ENCODE measurements at places on chromosomes 5 and 9.

- DNase-seq, result peak; percentile 90
Observed at GRCh38 chr5:134555890-134556311, 30.4 kb downstream of the JADE2 start.

- no peak for DNase-seq
Observed at GRCh38 chr5:79851391-79851863, 139.6 kb downstream of the MTX3 start.

- DNase-seq, result no peak
Observed at GRCh38 chr9:132136151-132136780, 25.6 kb upstream of the NTNG2 start.

DNA sequence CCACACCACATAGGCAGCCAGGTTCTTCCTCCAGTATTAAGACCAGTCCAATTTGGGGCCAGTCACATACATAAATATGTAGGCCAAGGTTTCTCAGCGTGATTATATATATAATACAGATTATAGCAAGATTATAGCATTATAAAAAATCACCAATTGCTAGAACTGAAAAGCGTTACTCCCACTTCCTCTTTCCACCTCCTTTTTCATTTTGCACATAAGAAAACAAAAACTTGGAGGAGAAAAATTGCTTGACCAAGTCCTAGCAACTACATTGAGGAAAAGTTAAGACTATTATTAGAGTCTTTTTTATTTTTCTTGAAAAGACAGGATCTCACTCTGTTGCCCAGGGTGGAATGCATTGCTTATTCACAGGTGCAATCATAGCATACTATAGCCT is 262.7 kb upstream of the KCNN2 start:
- no peak for DNase-seq

- no peak for DNase-seq
Observed at GRCh38 chr5:80780761-80781285, 126.0 kb upstream of the DHFR start.

- DNase-seq, result no peak
Observed at GRCh38 chr5:112372543-112372942, 46.5 kb downstream of the EPB41L4A start.

- peak; percentile 22 for DNase-seq
Observed at GRCh38 chr5:159669559-159669958, 246.7 kb upstream of the ADRA1B start.

GRCh38 chr9:94168203-94169000 is 84.1 kb downstream of the PTPDC1 start:
- peak; percentile 56 for DNase-seq

- no peak for DNase-seq
Observed at GRCh38 chr9:12915366-12915954, 140.6 kb downstream of the LURAP1L start.

DNA sequence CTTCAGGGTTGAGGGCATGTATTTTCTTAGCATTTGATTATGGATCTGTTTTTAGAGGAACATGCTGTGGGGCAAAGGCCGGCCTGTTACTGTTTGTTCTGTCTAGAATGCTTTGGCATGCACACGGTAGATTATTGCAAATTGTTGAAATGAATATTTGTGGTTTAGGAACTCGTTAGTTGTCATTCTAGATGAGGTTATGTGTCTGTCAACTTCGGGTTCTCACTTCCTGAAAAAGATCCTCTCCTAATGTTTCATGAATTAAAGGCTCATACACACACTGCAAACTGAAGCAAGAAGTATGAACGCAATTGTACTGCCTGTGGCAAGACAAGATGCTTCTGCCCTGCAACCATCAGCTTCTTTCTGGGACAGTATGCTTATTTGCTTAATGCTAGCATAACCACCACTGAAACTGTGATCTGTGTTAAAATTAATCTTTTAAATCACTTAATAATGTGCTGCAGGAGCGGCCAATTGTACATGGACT is 99.6 kb downstream of the BASP1 start:
- DNase-seq, result peak; percentile 90

GRCh38 chr9:17907779-17908508 is 329.1 kb downstream of the SH3GL2 start:
- DNase-seq, result no peak

DNA sequence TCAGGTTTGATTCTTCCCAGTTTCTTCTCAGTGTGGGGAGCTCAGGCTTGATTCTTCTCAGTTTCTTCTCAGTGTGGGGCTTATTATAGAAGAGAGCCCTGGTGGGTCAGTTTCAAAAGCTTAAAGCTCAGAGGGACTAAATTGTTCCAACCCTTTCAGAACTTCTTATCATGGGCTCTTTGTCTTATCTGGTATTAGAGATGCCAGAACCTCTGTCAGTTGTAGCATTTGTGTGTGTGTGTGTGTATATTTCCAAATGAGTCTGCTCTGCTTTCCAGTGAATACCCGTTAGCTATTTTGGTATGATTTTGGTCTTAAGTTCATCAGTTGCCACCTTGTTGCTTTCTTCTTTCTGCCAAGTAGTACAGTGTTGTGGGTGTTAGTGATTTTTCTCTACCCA is 21.8 kb downstream of the TMEM38B start:
- no peak for DNase-seq

- DNase-seq, result no peak
Observed at GRCh38 chr9:87193151-87193550, 245.8 kb upstream of the GAS1 start.

DNA sequence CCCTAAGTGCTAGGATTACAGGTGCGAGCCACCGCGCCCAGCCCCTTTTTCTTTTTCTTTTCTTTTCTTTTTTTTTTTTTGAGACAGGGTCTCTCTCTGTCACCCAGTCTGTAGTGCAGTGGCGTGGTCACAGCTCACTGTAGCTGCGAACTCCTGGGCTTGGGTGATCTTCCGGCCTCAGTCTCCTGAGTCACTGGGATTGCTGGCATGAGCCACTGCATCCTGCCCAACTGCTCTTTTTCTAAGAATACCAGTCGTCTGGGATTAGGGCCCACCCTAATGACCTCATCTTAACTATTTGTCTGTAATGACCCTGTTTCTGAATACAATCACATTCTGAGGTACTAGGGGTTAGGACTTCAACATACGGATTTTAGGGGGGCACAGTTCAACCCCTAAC is 34.1 kb upstream of the NANS start:
- no peak for DNase-seq

DNA sequence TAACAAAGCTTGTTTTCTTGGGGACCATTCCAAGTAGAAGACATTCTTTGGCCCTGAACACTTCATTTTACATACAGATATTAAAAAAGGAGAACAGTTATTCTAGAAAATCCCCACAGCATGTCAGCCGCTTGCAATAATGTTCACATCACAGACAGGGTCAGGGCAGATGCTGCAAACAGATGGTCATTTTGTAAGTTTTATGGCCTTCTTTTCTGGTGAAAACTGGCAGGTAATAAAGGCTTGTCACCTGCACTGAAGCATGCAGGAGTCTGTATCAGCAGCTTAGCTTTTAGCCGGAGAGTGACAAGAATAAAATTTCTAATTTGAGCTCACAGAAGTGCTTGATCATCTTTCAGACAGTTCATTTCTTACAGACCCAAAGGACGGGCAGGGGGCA is 220.9 kb upstream of the DAP start:
- DNase-seq, result no peak

GRCh38 chr9:84945878-84946538 is 276.5 kb downstream of the NTRK2 start:
- DNase-seq, result no peak

GRCh38 chr5:154534457-154535050 is 56.5 kb upstream of the HAND1 start:
- no peak for DNase-seq

GRCh38 chr9:87148331-87149104 is 201.2 kb upstream of the GAS1 start:
- DNase-seq, result peak; percentile 32

DNA sequence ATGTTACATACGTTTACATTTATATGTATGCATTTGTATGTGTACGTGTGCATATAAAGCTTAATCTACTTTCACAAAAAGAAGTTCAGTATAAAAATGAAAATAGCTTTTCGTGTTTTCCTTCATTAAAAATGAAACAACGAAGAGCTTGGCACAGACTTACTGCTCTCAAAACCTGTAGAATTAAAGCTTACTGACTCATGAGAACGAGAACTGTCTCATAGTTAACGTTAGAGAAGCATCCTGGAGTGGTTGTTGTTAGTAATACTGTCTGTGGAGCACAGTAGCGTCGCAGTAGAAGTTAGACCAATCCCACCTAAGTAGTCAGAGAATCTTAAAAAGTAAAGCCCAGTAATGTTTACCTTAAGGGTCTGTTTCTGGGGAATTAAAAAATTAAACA is 1.3 kb downstream of the MAT2B start:
- peak; percentile 55 for DNase-seq

DNA sequence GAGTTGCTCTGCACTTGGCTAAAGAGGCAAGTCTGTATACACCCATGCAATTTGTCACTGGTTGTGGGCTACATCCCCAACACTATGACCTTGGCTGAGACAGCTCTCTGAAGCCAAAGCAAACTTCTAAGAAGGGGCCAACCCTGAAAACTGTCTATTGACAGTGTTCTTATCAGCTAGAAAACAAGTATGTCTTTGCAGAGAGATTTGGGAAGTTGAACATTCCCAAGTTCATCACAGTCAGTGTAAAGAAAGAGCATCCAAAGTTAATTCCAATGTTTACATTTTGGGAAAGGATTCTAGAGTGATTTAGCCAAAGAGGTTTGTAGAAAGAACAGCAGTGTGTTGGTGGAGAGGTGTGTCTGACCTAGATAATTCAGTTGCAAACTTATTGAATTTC is 711.1 kb upstream of the CHD1 start:
- DNase-seq, result no peak

DNA sequence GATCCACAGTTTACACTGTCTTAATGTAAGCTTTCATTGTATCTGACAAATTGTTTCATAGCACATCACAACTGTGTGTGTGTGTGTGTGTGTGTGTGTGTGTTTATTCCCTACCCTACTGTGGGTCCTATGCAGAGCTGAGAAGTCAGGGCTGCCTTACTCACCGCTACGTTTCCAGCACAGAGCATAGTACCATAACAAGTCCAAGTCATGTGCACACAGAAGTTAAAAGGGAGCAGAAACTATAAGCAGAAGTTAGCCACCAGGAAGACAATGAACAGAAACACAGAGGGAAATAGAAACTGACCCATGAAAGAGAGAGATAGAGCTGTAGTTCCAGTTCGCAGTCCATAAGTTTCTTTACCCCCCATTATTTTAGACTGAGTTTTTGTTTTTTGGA is 38.2 kb upstream of the DMXL1 start:
- DNase-seq, result peak; percentile 92

GRCh38 chr9:124590889-124591641 is 83.9 kb upstream of the NR5A1 start:
- DNase-seq, result no peak

- no peak for DNase-seq
Observed at GRCh38 chr5:93924628-93925027, 183.2 kb upstream of the POU5F2 start.

GRCh38 chr5:175900157-175900556 is 28.8 kb downstream of the CPLX2 start:
- no peak for DNase-seq

- DNase-seq, result peak; percentile 23
Observed at GRCh38 chr9:18362901-18363685, 110.9 kb upstream of the ADAMTSL1 start.

GRCh38 chr5:199197-199949 is 8.1 kb downstream of the LRRC14B start:
- DNase-seq, result no peak

- DNase-seq, result peak; percentile 2
Observed at GRCh38 chr9:81414836-81415235, 274.5 kb downstream of the TLE1 start.

GRCh38 chr5:141605523-141606277 is 13.1 kb downstream of the DIAPH1 start:
- peak; percentile 93 for DNase-seq

DNA sequence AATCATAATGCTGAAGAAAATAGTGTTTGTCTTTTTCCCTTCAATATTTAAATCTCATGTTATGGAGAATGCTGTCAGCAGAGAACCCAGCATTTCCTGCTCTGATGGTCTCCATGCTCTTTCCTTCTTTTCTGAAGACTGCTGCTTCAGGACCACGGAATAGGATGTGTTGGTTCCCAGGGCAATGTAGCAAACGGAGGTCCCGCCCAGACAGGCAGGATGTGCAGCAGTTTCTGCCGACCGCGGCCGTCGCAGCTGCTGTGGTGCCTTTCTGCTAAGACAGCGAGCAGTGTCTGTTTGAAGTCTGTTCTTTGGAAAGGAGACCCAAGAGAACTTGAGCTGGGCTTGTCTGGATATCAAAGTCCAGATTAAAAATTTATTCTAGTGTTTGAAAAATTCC is 654.3 kb downstream of the CCDC171 start:
- DNase-seq, result no peak

- DNase-seq, result no peak
Observed at GRCh38 chr5:133657036-133657435, 44.7 kb upstream of the FSTL4 start.

DNA sequence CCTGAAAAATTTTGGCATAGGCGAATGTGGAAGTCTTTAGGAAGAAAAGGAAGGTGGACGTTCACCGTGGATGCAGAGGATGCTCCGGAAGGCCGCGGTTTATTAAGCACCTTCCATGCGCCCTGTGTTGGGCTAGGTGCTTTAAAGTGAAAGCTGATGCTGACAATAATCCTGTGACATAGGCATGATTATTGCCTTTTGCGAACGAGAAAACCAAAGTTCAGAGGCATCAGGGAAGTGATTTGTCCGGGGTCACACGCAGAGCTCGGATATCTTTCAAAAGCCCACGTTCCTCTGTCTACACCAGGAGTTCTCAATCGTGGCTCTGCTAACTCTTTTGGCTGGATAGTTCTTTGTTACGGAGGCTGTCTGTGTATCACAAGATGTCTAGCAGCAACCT is 12.0 kb upstream of the GABRP start:
- DNase-seq, result no peak

- no peak for DNase-seq
Observed at GRCh38 chr9:134814598-134815215, 65.9 kb upstream of the FCN2 start.

- no peak for DNase-seq
Observed at GRCh38 chr9:124886866-124887492, 25.0 kb downstream of the ARPC5L start.

Measured in inflammatory macrophage treated with lipopolysaccharide for 4 hours (primary cell).